Activated CD4-positive, alpha-beta T cell treated with anti-CD3 and anti-CD28 coated beads, Interleukin-2, amount 50 U/mL, for 16 hours (primary cell): ENCODE measurements at places on chromosomes 2 and 18.
A peak's percentile ranks its signal among the peaks of the same experiment; 100 is the strongest.

GRCh38 chr2:222299906-222300725 is 1.3 kb upstream of the PAX3 start:
- DNase-seq = no peak

DNA sequence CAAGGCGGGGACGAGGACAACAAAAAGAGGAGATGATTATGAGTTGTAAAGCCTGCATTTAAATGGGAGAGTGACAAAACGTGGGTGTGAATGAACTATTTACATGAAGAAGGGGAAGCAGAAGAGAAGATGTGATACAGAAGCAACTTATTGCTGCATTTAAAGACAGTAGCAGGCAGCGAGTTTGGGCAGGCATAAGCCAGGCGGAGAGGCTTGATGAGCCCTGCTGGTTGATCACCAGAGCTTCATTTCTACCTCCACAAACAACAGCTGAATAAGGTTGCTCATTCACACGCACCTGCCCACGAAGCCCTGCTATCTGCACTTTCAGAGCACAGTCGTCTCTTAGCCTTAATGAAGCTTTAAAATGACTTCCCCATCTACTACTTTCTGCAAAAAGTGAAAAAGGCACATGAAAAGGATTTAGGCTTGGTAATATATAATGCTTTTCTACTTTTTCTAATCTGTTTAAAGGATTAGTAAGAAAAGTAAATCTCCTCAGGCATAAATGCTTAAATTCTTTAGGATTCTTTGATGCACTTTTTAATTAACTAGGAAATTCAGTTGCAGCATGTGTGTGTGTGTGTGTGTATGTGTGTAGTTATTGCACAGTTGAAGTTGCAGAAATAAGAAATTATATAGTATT is 3.1 kb downstream of the SLC38A11 start:
- DNase-seq = no peak

DNA sequence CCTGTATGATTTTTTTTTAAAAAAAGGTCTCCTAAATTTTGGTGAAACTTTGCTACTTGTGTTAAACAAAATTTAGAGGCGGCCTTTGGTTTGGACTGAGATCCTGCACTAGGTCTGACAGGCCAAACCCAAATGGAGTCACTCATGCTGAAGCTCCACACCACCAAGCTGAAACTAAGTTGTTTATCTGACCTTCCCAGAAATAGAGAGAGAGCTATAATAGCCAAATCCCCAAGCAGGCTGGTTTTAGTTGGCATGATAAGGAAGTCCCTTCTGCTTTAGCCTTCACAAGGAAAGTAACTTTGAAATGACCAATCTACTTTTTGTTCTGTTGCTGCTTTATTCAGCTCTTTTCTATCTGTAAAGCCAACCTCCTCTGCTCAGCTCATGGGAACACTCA is 17.1 kb upstream of the THUMPD2 start:
- DNase-seq = no peak

DNA sequence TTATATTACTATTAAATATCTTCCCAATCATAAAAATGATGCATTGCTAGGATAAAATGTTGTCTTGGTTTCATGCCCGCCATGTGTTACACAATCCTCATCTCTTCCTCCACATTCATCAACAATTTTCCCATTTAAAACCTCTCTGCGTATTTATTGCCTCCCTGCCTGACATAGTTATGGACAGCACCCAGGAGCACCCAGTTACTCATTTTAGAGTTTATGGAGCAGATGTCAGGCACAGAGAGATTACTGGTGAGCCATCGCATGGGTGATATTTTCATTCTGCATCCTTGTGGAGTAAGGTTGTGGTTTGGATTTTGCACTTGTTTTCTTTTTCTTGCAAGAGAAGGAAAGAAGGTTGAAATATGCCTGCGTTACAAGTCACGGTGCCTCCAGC is 116.7 kb upstream of the NPAS2 start:
- DNase-seq = no peak

DNA sequence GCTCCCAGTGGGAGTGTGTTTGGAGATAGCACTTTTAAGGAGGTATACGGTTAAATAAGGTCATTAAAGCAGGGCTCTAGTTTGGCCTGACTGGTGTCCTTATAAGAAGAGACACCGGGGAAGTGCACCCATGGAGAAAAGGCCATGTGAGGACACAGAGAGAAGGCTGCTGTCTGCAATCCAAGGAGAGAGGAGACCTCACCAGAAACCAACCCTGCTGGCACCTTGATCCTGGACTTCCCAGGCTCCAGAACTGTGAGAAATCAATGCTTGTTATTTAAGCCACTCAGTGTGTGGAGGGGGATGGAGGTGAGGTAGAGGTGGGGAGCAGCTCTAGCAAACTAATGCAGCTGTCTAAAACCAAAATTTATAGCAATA is 62.0 kb downstream of the RPL31 start:
- DNase-seq = no peak

- no peak for DNase-seq
Measured at GRCh38 chr18:61413396-61413795, 80.2 kb downstream of the CDH20 start.

DNA sequence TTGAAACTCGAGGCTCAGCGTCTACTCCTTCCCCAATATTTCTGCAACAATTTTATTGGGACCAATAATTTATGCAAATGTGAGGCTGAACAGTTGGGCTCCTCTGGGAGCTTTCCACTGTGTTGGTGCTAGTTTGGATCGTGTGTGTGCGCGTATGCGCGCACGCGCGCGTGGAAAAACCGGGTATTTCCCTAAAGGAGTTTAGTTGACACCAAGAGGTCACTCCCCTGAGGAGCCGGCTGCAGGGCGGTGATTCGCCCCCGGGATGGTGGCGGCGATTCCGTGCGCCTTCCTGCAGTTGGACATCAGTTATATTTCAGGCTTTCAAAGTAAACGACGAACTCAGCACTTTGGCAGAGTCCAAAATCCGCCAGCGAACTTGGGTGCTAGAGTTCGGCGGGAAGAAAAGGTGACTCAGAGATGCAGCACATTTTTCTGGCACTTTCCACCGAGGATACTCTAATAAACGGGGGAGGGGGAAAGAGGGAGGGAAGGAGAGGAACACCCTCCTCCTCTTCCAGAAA is 186.5 kb upstream of the FANCL start:
- DNase-seq = no peak

- no peak for DNase-seq
Measured at GRCh38 chr18:40357536-40357935, 1597.5 kb upstream of the PIK3C3 start.

DNA sequence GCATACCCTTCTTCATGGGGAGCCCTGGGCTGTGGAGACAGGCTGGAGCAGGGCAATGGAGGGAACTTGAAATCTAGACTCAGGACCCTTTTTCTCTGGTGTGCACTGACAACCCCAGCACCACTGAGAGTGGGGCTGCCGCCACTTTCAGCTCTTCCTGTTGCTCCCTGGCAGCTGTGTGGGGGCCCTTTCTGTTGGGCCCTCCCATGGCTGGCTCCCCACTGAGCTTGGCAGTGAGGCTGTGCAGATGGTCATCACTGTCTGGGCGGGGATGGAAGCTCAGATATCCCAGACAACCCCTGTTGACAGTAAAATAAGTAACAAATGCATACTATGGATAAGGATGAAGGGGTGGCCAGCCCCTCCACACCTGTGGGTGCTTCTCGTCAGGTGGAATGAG is 6.7 kb downstream of the MYO7B start:
- DNase-seq = no peak

DNA sequence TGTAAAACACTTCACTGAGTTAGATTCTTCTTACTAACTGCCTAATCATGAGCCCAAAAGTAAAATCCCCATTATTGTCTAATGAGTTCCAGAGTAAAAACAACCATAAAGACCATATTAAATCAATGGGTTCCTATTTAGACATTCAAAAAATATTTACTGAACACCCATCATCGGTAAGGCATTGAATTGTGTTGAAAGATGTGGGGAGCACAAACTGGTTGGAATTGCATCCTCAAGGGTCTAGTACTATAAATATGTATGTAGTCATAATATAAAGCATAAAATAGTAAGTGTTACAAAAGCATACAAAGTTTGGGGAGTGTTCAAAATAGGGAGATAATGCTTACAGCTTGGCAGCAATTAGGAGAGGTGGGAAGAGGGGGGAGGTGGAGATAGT is 3.0 kb upstream of the MARCHF4 start:
- DNase-seq = no peak

- DNase-seq = no peak
Measured at GRCh38 chr18:60319129-60319528, 53.4 kb downstream of the MC4R start.

GRCh38 chr2:46002507-46002883 is 294.7 kb upstream of the EPAS1 start:
- no peak for DNase-seq

DNA sequence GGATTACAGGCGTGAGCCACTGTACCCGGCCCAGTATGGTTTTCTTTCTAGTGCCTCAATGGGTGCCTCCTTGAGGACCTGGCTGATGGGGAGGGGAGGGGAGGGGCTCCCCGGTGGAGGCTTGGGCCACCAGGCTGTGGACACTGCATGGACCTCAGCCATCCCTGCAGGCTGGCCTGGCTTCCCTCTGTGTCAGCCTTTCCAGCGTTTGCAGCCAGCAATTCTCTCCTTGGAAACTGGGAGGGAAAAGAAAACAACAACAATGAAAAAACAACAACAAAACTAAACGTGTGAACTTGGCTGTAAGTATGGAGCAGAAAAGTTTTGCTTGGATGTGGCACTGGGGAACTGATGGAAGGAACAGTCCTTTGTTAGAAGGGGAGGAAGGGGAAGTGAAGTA is 159.3 kb downstream of the GLI2 start:
- DNase-seq = no peak

- peak; percentile 29 for DNase-seq
Measured at GRCh38 chr18:54558609-54559585, 32.1 kb upstream of the DYNAP start.

- DNase-seq = no peak
Measured at GRCh38 chr2:26646986-26647672, 6.0 kb upstream of the CIB4 start.

GRCh38 chr2:10056439-10056838 is 13.1 kb downstream of the KLF11 start:
- DNase-seq = no peak

DNA sequence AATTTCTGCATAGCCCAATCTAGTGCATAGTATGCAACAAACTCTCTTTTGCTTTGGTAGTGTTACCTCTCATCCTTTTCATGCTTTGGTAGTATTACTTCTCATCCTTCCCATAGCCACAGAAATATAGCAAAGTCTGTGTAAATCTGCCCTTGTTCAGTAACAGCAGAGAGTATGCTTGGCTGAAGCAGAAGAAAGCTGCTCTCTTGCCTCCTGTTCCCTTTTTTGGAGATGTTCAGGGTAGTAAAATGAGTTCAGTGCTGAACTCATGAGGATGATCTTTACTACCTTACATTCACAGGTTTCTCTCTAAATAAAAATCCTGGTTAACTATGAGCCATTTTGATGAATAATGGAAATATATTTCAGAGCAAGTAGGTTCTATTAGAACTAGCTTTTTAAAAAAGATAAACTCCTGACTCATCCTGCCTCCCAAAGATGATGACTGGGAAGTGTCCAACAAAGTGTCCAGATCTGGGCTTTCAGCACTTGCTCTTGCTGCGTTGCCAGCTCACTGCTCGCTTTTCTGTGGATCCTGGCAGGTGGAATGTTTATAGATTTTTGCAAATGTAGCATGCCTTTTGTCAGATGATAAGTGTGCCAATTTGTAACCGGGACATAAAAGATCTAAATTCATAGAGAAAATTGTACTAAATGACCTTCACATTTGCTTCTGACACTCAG is 29.4 kb upstream of the CHMP3 start:
- DNase-seq = no peak

DNA sequence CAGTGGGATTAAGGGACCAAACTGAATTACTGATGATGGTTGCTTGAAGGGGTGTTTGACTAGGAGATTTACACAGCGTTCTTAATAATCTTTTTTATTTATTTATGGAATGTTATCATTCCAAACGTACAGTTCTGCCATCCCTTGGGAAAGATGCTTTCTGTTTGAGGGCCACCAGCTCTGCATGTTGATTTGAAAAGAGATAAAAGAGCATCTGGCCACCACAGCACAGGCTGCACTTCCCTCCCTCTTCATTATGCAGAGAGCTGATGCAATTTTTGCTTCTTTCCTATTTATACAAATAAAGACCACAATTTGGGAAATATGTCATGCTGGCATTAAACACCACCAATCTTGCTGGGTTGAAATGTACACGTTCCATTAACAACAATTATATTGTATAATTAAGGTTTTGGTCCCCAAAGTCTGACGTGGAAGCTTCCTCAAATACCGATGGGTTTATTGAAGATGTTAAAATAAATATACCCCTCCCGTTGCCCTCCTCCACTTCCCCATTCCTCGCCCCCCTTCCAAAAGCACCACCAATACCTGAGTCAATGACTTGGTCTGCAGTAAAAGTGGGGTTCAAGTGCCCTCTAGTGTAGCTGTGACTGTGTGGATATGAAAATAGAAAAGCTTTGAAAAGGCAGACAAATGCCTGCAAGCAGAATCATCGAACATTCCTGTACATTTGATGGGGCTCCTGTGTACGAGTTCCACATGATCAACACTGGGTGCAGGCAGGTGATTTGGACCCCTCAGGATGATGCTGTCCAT is 211.9 kb downstream of the HRH4 start:
- DNase-seq = no peak

GRCh38 chr2:5493256-5493655 is 198.9 kb upstream of the SOX11 start:
- DNase-seq = no peak

- no peak for DNase-seq
Measured at GRCh38 chr18:79770501-79770815, 27.3 kb upstream of the KCNG2 start.

- DNase-seq = no peak
Measured at GRCh38 chr18:33116376-33116775, 324.1 kb downstream of the CCDC178 start.

DNA sequence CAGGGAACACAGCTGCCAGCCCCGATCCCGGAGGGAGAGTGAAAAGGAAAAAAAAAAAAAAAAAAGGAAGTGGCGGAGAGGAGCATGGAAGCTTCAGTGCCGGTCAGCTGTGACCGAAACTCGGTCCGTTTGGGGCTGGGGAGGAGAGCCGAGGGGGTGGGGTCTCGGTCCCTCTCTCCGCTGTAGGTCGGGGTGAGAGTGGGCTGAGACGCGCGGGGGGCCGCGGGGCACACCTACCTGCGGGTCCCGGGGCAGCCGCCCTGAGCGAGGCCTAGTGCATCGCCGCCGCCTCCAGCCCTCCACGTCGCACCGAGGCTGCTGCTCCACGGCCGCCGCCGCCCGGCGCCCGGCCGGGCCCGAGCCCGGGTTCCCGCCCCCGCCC is 536 bp downstream of the VPS54 start:
- no peak for DNase-seq
